CD14-positive monocyte (primary cell): ENCODE measurements at places on chromosomes 12 and 14.

- DNase-seq: no peak
These were observed 99.1 kb downstream of the BICD1 start for GRCh38 chr12:32205731-32206130.

GRCh38 chr12:97555547-97556187 lies 93.1 kb downstream of the RMST start:
- DNase-seq: no peak

GRCh38 chr12:62290846-62291245 lies 30.6 kb downstream of the USP15 start:
- no peak for DNase-seq

DNA sequence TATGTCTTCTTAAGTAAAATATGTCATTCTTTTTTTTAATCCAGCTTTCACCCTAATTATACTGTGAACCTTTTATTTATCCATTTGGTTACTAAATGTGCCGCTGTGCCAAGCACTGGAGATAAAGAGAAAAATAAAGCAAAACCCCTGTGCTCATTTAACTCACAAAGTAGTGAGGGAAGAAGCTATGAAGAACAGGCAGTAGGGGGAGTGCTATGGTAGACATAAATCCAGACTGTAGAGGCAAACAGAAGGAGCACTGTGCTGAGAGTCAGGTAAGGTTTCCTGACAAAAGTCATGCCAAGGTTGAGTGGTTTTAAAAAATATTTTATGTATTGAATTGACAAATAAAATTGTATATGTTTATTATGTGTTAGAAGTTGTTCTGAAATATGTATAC lies 188.5 kb upstream of the SYT10 start:
- no peak for DNase-seq

GRCh38 chr12:54126029-54126695 lies 62.6 kb downstream of the SMUG1 start:
- no peak for DNase-seq

DNA sequence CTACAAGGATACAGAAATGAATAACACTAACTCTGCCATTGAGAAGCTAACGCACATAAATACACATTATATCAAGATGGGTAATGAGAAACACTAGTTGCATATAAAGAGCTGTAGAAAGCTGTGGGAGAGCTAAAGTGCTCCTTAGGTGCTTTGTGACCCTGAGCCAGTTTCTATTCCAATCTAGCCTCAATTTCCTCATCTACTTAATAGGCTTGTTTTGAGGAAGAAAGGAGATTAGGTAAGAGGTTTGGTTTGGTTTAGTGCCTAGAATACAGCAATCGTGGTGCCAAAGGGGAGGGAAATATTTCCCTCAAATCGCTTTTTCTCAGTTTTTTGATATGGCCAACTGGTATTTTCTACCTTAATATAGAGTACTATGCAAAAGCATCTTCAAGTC lies 994 bp downstream of the SRP54 start:
- DNase-seq: peak; percentile 16

DNA sequence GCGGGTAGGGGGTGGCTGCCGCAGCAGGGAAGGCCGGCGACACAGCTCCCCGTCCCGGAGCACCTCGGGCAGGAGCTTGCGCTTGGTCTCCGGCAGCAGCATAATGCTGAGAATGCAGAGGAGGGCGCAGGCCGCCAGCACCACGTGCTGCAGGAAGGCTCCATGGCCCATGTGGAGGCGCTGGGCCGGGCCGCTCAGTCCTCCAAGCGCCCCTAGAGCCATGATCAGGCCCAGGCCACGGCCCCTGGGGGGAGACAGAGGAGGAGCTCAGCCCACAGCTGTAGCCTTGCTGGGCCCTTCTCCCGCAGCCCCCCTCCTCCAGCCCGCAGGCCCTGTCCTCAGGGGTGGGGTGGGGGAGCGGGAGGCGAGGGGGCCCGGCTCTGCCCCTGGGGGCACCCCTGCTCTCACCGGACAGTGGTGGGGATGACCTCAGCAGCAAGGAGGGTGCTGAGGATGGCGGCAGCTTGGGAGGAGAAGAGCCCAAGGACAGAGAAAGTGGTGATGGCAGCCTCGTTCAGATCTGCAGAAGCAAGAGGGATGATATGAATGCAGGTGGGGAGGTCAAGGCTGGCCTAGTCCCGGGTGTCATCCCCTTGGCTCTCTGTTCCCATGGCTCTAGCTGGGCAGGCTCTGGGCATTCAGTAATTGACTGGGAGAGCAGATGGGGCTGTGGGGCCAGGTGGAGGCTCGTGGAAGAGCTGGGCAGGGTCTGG lies 5.8 kb downstream of the SLC22A17 start:
- no peak for DNase-seq

DNA sequence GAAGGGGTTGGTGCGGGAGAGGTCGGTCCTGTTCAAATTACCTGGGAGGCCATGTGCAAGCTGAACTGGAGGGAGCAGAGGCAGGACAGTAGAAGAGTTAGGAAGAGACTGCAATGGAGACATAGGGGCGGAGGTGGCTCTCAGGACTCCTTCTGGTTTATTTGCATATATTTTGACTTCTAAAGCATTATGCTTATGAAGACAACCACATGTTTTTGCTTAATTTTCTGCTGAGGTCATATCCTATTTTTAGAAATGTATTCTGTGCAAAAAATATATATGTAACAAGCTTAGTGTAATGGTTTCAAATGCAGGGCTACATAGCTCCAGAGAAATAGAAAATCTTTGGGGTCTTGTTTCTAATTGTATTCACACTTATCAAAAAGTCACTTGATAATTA lies 137.0 kb upstream of the MDM1 start:
- no peak for DNase-seq

DNA sequence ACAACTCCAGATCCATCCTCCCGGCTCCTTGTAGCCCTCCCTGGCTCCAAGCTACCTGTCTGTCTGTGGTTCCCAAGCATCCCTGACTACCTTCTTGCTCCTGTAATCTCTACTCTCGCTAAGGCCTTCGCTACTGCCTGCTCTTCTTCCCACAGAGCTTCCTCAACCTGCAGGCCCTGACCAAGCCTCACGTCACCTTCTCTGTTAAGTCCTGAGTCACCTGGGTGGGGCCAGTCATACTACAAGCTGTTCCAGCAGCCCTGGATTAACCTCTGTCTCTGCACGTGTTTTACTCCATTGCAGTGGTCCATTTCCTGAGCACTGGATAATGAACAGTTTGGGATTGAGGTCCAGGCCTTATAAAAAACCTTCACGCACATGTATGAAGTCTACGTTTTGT lies 770.7 kb downstream of the BCL11B start:
- no peak for DNase-seq

GRCh38 chr12:47159348-47159747 lies 79.6 kb upstream of the AMIGO2 start:
- no peak for DNase-seq

DNA sequence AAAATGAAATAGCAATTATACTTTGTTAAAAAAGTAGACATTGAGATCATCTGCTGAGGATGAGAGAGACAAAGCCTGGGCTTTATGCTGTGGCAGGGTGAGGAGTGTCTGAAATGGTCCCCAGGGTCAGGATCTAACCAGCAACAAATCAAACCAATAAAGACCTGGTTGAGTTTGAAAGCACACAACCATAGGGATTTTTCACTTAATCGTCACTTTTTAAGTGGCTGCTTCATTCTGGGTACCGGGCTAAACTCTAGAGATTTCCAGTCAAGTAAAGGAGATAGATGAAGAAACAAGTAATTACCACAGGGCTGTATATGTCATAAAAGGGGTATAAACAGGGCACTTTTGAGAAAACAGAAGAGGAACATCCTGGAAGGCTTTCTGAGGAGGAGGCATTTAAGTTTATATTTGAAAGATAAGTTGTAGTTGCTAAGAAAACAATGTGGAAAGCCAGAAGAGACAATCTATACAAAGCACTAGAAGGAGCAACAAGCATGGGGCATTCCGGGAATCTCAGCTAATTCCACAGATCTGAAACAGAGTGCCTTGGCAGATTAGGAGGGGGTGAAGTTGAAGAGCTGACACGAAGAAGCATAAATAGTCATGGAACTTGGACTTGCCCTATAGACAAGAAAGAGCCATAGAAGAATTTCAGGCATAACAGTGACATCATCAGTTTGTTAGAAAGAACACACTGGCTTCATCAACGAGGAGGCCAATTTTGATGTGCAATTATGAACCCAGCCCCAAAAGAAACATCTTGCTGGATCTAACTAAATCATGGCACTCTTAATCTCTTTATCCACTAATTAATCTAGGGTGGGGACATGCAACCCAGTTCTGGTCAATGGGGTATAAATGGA lies 46.9 kb upstream of the FRS2 start:
- DNase-seq: no peak

GRCh38 chr12:27272373-27273028 lies 28.4 kb downstream of the STK38L start:
- DNase-seq: no peak

DNA sequence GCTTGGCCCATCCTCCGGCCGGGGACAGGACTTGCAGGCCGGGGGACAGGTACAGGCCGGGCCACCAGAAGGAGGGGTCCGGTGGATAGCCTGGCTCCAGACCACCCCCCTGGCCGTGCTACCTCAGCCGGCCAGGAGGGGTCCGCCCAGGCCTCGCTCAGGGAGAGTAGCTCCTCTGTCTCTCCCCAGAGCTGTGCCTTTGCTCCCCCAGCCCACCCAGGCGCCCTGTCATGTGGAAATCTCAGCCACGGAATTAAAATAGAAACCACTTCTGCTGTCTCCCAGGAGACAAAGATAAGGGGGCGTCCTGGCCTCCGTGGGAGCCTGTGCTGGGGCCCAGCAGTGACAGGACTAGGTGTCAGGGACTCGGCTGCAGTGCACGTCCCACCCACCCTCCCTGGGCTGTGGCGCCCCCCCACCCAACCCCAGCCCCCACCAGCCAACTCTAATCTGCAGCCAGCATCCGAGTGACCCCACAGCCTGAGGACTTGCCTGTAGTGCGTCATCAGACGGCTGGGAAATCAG lies 3.3 kb upstream of the CRIP2 start:
- DNase-seq: no peak

DNA sequence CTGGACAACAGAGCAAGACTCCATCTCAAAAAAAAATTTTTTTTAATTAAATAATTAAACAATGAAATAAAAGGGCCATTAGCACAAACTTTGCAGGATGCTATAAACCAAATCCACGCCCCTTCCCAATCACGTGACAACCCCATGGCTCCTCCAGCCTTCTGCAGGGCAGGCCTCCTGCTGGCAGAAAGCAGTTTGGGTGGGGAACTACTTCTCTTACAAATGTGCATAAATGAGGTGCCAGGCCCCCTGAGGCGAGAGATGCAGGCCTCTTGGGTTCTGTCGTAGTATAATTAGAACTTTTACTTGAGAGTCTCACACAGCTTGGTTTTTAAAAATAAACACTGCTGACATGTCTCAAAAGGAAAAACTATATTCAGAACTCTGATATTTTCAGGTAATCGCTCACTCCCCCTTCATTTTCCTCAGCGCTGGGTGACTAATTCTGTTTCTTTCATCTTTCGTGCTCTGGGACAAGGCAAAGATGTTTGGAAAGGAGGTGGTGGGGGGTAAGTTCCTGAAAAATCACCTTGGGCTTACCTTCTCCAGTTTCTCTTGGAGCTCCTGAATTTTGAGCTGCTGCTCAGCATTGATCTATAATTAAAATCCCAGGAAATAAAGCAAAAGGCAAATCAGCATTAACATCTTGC lies 101.7 kb downstream of the CIT start:
- DNase-seq: no peak

- peak; percentile 71 for DNase-seq
These were observed 26.8 kb upstream of the CLIP1 start for GRCh38 chr12:122449317-122449716.

- DNase-seq: no peak
These were observed 274.5 kb downstream of the MED13L start for GRCh38 chr12:116002890-116003536.

DNA sequence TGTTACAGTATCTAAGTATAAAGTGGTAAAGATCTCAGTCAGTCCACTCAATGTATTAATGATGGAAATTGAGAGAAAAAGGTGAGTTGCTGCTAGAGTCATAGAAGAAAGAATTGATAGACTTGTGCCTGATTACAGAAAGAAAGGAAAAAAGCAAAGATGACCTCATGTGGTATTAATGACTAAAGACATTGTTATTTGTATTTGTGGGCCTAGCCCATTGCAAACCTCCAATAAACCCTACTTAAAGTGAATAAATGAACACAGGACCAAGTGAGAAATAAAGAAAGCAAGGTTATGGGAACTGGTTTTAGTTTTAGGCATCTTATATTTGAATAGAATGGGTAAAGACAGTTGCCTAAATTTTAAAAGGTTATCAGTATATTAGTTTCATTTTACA lies 105.5 kb downstream of the SYT1 start:
- DNase-seq: no peak

DNA sequence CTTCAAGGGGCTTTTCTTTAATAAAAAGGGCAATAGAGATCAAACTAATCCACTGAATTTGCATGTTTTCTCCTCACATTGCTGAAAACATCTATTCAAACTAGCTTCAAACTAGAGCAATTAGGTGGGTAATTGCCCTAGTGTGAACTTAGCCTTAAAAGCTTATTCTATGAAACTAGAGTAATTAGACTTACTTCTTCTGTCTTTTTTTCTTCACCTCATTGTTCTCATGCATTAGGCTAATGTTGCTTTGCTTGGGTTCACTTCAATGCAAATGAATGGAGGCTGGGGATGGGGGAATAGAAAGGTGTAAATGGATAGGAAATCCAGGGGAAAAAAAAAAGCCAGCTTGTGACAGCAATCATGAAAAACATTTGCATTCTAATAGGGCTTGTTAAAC lies 414.8 kb upstream of the LMO3 start:
- no peak for DNase-seq

GRCh38 chr12:2205996-2206395 lies 153.2 kb downstream of the CACNA1C start:
- no peak for DNase-seq

DNA sequence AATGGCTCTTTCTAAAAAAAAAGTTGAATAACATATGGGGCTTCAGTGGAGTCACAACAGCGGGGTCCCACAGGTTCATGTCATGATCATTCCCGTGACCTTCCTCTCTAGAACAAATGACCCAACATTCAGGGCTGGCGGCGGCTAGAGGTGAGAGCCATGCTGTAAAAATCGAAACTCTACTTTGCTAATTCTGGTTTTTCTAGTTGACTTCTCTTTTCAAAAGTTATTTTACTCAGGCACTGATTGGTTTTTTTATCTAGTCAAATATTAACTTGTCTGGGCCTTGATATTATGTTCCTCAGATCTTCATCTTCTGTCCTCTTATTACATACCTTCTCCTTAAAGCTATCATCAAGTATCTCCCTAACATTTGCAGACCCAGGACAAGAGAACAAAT lies 402.9 kb upstream of the SOX5 start:
- DNase-seq: no peak

- peak; percentile 20 for DNase-seq
These were observed 1.3 kb downstream of the FBXO33 start for GRCh38 chr14:39430762-39431415.

DNA sequence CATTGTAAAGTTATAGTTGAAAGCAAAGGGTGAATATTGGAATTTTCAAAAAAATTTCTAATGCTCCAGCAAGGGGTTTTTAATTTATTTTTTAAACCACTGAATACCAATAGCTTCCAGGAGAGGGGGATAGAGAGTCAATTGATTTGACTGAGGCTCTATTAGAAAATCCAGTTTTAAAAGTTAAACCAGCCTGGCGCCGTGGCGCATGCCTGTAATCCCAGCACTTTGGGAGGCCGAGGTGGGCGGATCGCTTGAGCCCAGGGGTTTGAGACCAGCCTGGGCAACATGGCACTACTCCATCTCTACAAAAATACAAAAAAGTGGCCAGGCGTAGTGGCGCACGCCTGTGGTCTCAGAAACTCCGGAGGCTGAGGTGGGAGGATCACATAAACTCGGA lies 150.1 kb downstream of the SLC38A4 start:
- no peak for DNase-seq

- peak; percentile 55 for DNase-seq
These were observed 7.6 kb downstream of the CEP170B start for GRCh38 chr14:104872469-104873341.

GRCh38 chr12:39427360-39427808 lies 15.5 kb downstream of the KIF21A start:
- DNase-seq: no peak
